Stromal cell of bone marrow (primary cell): ENCODE measurements at places on chromosomes 7 and 10.

DNA sequence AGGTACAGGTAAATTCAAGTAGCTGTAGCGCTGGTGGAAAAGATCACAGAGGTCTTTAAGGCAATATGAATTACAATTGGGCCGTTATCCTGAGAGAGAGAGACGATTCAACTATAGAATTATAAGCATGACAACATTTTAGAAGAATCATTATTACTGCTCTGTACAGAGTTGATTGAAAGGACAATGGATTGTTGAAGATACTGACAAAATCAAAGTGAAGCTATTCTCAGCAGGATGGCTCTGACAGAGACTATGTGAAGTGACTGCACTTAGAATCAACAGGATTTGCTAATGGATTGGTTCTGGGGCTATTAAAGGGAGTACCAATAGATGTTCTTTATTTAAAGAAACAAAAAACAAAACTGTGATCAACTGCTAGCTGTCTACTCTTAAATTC is 634.8 kb upstream of the GRM3 start:
- DNase-seq = no peak

- DNase-seq = no peak
Measured at GRCh38 chr7:117682681-117683385, 190.4 kb downstream of the CTTNBP2 start.

DNA sequence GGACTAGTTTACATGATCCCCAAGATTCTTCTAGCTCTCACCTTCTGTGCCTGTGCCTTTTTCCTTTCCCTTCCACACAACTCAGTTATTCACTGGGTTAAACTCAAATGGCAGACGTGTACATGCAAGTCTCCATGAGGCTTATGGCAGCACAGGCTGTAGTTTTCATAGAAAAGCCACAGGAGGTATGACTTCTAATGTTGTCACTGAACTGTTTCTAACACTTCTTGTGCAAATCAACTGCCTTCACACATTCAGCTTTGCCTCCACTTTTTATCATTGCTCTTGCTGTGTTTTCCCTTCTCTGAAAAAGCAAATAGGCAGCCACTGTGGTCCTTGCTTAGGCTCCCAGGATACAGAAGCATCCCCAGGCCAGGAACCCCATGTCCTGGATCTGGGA is 5.3 kb upstream of the GIMAP5 start:
- DNase-seq = no peak

- DNase-seq = no peak
Measured at GRCh38 chr10:91220954-91221675, 652 bp downstream of the PCGF5 start.

GRCh38 chr7:139829775-139830117 is 682 bp downstream of the TBXAS1 start:
- DNase-seq = no peak

- DNase-seq = peak; percentile 79
Measured at GRCh38 chr10:78336402-78336791, 302.7 kb downstream of the RPS24 start.
